ENCODE measurements at places on chromosomes 5 and 9.

DNA sequence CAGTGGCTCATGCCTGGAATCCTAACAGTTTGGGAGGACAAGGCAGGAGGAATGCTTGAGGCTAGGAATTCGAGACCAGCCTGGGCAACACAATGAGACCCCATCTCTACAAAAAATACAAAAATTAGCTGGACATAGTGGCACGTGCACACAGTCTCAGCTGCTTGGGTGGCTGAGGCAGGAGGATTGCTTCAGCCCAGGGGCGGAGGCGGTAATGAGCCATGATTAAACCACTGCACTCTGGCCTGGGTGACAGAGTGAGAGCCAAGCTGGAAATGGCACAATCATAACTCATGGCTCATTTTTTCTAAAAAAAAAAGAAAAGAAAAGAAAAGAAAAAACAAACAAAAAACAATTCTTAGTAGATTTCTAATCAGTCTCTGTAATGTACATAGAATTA is 446.2 kb downstream of the ELAVL2 start:
- DNase-seq: no peak

DNA sequence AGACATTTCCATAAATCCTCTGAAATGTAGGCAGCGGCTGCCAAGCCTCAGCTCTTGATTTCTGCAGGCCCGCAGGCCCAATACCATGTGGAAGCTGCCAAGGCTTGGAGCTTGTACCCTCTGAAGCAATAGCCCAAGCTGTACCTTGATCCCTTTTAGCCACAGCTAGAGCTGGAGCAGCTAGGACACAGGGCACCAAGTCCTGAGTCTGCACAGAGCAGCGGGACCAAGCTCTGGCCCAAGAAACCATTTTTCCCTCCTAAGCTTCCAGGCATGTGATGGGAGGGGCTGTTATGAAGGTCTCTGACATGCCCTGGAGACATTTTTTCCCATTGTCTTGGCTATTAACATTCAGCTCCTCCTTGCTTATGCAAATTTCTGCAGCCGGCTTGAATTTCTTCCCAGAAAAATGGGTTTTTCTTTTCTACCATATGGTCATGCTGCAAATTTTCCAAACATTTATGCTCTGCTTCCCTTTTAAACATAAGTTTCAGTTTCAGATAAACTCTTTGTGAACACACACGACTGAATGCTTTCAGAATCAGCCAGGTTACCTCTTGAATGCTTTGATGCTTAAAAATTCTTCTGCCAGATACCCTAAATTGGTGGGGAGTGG is 14.4 kb upstream of the ZFR start:
- DNase-seq: no peak

DNA sequence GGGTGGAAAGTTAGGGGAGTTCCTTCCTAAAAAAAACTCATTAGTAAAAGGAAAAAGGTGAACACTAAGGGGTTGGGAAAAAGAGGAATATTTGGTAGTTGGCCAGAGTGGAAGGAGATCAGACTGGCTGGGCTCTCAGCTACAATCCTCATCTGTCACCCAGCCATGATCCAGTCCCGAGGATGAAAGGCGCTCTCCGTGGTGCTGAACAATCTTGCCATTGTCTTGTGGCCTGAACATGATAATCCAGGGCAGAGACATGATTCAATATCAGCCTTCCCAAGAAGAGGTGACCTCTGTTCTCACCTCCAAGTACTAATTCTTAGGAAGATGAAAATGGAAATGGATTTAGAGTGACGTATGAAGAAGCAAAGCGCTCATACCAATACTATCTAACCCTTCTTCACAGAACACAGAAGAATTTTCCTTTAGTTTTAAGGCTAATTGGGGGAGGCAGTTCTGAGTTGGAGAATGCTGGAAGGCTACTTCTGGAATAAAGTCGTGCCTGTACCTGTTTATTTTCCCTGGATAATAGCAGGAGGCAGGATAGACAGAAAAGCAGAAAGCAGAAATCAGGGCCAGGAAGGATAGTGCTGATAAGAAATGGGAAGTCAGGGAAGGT is 36.6 kb upstream of the MYORG start:
- DNase-seq: no peak

DNA sequence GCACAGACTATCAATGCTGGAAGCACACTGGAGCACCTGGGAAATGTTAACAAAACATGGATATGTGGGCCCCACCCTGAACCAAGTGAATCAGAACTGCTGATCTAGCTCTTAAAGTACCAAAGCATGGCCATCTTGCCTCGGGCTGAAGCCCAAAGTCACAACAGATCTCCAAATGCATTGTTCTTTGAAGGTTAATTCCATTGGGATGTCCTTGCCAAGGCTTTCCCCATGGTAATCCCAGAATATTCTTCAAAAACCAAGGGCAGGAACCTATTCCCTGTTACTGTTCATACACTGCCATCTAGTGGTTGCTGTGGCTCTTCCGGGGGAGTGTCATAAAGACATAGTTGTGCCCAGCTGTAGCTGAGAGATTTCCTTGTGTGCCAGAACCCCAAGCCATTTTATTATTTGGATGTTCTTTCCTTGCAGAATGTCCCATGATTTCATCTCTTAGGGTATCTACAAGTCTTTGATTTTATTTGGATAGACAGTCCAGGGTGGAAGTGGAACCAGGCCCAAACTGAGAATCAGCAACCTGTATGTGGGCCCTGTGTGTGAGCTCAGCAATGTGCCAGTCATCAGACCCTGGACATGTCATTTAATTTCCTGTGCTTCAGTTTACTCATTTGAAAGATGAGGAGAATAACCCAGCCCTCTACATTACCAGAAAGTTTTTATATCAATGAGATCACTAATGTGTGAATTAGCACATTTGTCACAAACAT is 290.0 kb downstream of the ACTL7B start:
- DNase-seq: no peak

- no peak for DNase-seq
These were observed 15.8 kb downstream of the RAB14 start for GRCh38 chr9:121185774-121186403.

DNA sequence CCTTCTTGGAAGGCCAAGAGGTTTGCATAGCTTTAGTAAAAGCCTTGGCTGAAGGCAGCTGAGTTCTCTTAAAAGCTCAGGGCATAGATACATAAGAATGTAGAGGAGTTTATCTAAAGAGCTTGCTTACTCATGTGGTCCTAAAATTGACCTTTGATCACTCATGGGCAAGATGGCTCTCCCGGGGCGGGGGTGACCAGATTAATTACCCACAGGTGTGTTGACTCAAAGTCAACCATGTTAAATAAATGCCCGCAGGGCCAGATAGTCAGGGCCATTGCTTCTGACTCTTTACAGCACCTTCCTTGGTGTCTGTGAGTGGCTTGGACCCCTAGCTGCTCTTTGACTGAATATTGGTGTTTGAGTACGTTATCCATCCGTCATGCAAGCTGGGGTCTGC is 33.1 kb upstream of the GHR start:
- DNase-seq: no peak

DNA sequence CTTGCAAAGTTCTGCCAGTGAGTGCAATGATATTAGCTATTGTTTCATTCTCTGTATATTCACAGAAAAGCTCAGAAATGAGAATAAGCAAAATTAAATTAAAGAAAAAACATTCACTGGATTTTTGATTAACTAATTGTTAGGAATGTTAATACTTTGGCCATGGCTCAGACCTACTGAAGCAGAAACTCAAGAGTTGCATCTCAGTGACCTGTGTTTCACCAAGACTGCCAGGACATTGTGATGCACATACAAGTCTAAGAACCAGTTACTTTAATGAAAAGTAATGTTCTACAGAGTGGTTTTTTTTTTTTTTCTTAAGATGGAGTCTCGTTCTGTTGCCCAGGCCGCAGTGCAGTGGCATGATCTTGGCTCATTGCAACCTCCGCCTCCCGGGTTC is 464.9 kb upstream of the NMUR2 start:
- no peak for DNase-seq

DNA sequence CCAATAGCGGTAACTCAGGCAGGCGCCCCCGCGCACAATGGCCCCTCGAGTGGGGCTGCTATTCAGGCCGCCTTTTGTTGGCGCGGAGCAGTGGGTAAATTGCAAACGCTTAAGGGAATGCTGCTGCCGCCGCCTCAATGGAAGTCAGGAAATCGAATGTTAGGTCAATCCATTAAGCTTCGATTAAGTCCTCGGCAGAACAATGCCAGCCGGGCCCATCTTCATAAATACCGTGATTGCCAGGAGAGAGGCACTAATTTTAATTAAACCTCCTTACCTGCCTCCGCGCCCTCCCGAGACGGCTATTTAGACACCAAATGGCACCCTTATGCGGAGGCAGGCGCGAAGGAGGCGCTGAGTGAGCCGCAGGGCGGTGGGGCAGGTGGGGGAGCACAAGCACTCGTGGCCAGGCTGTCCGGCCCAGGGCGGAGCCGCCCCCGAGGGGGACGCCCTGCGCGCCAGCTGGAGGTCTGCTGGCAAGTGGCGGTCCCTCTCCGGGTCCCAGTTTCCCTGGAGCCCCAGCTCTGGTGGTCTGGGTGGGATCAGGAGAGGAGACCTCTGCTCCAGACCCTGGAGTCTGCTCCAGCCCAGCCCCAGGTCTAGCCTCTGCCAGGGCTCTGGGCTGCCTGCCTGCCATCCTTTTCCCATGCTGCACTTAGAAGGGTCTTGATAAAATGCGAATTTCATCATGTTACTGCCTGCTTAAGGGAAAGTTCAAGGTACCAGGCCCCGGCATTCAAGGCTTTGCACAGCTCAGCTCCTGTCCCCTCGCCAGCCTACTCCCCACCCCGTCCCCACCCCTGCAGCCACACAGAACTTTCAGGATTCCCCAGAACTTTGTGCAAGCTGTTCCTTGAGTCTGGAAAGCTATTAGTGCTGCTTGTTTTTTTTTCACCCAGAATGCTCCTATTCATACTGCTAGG is 19.7 kb downstream of the NR5A1 start:
- no peak for DNase-seq

DNA sequence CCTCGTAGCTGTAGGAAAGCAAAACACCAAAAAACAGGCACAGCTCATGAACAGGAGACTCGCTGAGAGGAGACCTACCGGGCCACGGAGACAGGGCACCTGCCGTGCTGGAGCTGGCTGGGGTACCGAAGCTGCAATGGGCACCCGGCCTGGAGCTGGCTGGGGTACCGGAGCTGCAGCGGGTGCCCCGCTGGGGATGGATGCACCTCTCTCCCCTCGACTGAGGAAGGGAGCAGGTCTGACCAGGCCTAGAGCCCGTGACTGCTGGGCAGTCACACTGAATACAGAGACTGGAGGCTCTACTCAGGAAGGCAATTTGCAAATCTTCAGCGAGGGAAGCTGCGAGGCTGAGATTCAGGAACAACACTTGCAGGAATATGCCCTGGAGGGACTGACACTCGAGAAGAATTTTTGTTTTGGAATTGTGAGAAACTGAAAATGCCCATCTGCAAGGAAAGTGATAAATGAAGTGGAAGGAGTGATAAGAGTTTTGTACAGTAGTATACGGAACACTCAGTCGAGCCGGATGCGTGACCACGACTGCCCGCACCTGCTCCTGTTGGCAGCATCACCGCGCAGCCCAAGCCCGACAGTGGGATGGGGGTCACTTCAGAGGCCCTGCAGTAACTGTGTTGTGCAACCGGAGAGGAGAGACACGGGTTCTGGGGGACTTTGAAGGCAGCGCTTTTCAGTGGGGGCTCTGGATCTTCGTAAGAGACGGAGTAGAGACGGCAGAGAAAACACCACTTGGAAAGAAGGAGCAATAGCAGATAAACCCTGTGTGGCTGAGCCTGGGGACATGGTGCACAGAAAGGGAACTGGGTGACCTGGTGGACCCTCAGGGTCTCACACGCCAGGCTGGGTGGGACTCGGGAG is 27.9 kb upstream of the LPCAT1 start:
- DNase-seq: no peak

DNA sequence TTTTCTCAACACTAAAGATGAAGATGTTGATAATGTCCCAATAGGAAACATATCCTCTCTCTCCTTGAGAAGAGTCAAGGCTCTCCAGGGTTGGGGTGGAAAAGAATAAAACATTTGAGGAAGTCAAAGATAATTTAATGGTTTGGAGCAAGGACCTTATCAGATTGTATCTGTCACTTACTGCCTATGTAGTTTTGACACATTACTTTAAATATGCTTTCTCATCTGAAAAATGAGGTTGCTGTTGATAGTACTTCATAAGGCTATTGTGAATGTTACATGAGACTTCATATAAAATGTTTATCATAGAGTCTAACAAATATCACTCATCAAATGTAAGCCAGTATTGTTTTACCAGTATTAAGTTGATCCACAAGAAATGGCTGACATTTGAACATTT is 48.7 kb downstream of the BAAT start:
- DNase-seq: no peak

- no peak for DNase-seq
These were observed 49.8 kb downstream of the MAP1B start for GRCh38 chr5:72156946-72157624.

- no peak for DNase-seq
These were observed 7.5 kb upstream of the PRLR start for GRCh38 chr5:35237580-35238376.

- DNase-seq: no peak
These were observed 13.4 kb downstream of the MAST4 start for GRCh38 chr5:66609615-66610014.

GRCh38 chr5:7916171-7916804 is 47.3 kb downstream of the MTRR start:
- DNase-seq: no peak
